ENCODE measurements at places on chromosomes 1 and 21.

- DNase-seq: no peak
These were observed 271.3 kb upstream of the B3GALT2 start for GRCh38 chr1:193457676-193458075.

DNA sequence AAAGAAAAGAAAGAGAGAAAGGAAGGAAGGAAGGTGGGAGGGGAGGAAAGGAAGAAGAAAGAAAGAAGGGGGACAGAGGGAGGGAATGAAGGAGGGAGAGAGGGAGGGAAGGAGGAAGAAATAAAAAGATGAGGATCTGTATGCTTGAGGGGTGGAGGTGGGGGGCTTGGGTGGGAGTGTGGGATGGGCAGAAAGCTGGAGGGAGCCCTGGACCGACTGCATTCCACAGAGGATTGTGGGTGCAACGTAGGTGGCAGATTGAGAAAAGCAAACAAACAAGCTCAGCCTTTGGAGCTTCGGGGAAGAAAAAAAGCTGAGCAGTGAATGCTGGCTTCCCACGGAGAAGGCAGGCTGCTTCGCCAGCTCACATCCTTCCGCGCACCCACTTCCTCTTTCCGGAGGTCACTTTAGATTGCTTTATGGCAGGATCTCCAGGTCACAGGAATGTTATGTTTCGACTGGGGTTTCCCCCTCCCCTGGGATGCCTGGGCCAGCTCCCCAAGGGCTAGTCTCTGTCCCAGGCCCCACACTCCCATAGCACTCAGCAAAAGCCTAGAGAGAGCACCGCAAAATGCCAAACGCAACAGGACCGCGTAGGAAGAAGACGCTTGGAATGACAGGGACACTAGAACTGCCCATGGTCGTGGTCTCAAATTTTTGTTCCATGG is 20.7 kb upstream of the LGALS8 start:
- DNase-seq: peak; percentile 60

DNA sequence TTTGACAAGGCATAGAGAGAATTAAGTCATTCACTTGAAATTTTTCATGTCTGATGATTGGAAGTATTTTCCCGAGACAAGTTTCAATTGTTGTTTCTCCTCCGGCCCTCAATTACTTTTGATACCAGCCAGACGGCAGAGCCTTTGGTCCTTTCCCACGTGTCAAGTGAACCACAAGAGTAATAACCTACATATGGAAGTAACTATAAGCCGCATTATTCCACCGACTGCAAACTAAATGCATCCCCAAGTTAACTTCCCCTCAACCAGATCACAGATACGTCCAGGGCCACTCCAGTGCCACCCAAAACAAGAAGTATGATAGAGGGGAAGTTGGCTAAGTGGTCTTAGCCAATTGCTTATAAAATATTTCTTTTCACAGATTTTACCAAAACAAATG is 20.2 kb downstream of the COLGALT2 start:
- no peak for DNase-seq

- DNase-seq: peak; percentile 69
These were observed 116.8 kb downstream of the CASZ1 start for GRCh38 chr1:10679496-10680220.

DNA sequence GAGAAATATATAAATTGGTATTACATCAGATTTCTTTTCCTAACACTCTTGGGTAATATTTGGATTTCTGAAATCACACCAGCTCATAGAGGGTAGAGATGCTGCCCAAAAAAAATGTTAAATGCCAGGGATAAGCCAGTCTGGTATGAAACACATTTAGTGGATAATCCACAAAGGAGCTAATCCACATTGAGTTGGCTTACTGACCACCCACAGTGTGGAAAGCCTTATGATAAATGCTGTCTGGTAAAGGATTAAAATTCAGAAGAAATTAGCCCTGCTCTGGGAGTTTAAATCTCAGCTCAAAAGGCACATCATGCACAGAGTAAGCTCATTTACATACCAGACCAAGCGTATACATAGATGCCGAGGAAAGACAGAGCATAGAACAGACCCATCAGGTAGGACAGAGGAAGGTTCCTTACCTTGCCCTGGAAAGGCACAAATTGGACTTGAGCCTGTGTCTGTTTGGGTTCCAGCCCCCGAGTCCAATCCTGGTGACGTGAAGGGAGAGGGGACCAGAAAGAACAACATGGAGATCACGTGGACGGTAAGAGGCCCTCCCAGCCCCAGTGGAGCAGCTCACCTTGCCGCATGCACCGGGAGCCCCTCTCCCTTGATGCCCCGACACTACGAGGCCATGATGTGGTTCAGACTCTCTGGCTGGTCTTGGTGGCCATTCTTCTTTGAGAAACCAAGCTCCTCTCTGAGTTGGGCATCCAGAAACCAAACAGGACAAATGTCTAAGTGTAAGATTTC is 62.9 kb upstream of the CNTN2 start:
- no peak for DNase-seq

All from femur (tissue), 1 donor.